RWPE2 (cell line): ENCODE measurements at places on chromosomes 7 and 10.

GRCh38 chr10:95604630-95605029 lies 43.5 kb upstream of the SORBS1 start:
- DNase-seq = no peak

GRCh38 chr10:73920089-73920488 lies 9.2 kb downstream of the PLAU start:
- no peak for DNase-seq

DNA sequence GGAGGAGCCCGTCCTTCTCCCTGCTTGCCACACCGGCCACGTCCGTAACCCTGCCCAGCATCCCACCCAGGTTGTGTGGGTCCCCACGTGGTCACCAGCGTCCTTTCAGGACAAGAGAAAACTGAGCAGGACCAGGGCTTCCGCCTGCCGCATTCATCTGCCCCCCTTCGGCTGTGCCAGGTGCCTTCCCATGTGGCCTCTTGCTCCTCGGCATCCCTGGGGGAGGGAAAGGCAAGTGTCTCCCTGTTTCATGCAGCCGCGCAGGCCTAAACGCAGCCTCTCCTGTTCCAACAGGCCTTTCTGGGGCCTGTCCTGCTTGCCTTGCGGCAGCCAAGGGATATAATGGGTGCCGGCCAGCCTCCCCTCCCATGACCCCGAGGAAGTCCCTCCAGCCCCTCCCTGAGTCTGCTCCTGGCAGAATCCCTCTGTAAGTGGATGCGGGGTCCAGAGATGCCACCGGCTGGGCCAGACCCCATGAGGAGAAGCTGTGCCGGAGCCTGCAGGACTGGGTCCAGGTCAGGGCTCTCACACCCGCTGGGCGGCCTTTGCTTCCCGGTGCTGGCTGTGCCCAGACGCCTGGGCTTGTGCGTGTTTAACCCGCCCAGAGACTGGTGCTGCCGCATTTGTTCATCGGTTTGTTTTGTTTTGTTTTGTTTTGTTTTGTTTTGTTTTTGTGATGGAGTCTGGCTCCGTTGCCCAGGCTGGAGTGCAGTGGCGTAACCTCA lies 23.1 kb downstream of the SHH start:
- DNase-seq = no peak

GRCh38 chr7:4765776-4766490 lies 9.5 kb upstream of the AP5Z1 start:
- no peak for DNase-seq

DNA sequence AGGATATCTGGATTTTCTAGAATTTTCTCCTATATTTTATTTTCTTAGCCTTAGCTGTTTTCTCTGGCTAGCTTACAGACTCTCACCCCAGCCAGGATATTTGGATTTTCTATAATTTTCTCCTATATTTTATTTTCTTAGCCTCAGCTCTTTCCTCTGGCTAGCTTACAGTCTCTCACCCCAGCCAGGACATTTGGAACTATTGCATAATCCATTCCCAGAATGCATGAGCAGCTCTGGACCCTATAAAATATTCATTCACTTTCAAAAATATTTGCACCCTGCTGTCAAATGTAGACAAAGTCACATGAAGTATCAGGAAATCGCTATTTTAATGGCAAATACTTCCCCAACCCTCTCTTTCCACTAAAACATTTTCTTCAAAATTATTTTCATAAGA lies 298.9 kb downstream of the DNAJB6 start:
- no peak for DNase-seq

- peak; percentile 35 for DNase-seq
These were observed 1.2 kb downstream of the EN2 start for GRCh38 chr7:155458878-155459699.

DNA sequence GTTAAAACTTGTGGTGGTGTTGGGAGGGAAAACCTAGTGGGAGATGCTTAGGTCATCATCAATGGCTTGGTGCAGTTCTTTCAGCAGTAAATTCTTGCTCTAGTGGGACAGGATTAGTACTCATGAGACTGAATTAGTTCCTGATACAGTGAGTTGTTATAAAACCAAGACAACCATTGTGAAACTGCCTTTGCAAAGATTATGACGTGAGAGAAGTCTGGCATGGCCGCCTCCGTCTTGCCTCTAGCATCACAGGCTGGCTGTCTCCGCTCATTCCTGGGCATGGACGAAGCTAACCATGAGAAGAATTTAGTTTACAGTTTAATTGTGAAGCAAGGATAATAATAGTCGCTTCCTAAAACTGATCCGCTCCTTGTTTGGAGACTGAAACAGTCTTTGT lies 186.4 kb downstream of the KIF20B start:
- no peak for DNase-seq

DNA sequence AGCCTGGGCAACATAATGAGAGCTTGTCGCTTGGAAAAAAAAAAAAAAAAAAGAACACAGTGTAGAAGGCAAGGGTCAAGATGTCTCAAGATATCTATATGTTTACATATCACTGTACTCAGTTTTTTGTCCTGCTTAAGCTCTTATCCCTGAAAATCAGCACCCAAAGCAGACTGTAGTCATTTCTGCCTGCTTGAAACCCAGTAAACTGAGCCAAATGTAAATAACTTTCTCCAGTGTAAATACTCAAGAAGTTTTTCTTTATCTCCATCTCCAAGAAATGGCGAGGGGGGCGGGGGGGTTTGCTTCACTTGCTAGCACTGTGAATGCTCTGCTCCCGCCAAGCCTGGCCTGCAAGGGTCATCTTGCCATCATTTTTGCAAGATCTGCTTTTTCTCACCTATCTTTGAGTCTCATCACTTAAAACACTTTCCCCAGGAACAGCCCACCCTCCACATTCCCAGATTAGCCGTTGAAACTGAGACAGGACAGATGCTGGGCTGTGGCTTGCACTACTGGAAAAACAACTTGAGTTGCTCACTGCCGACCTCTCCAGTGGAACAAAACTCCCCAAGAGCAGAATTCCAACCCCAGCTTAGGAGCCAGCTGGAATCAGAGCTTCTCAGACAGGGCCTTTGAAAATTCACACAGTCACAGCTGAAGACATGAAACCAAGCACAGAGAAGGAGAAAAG lies 54.6 kb downstream of the AFAP1L2 start:
- no peak for DNase-seq

DNA sequence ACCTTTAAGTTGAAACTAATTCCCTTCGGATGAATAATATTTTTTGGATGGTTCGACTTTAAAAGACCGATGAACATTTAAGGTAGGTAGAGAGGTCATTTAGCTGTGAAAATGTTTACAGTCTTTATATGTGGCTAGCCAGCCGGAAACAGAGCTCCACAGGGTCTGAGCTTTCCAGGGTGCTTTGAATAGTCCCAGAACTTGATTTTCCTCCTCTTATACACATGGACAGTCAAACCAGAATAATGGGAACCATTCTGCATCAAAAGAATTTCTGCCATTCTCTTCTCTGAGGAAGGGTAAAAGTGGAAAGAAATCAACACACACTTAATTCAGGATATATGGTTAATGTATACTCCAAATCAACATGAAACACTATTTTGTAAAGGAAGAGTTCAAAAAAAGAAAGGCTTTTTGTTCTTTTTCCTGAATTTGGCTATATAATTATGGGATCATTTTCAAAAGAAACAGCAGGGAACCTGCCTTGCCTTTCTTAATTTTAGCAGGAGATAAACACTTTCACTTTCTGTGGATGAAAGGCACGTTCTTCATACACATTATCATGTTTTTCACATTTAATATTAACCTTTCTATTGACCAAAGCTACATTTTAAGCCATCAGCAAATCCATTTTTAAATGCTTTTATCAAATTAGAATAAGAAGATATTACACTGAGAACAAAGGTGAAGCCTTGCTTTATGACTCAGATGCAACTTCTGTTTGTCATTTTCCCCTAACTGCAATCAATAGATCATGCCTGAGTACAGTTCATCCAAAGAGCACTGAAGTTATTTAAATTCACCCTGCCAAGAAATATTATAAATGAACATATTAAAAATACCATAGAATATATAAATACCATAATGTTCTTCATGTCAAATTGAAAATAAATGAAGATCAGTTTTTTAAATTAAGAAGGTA lies 307.3 kb downstream of the THSD7A start:
- DNase-seq = no peak

GRCh38 chr10:100141446-100142087 lies 44.3 kb downstream of the ERLIN1 start:
- no peak for DNase-seq

DNA sequence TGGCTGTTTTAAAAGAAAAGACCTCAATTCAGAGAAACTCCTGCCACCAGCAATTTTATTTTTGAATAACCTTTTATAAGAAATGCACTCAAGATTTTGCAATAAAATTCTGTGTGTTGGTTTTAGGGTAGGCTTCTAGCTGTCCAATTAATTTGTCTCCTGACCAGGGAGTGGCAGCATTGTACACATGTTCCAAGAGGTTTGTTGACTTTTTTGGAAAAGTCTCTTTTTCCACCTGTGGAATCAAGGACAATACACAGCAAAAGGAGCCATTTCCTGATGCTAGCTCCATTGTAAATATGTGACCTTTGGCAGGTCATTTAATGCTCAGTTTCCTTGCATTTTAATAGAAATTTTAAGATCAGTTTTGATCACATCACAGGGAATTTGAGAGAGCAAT lies 1.8 kb downstream of the GIMAP5 start:
- no peak for DNase-seq

- no peak for DNase-seq
These were observed 496.6 kb downstream of the INHBA start for GRCh38 chr7:41206267-41206666.

DNA sequence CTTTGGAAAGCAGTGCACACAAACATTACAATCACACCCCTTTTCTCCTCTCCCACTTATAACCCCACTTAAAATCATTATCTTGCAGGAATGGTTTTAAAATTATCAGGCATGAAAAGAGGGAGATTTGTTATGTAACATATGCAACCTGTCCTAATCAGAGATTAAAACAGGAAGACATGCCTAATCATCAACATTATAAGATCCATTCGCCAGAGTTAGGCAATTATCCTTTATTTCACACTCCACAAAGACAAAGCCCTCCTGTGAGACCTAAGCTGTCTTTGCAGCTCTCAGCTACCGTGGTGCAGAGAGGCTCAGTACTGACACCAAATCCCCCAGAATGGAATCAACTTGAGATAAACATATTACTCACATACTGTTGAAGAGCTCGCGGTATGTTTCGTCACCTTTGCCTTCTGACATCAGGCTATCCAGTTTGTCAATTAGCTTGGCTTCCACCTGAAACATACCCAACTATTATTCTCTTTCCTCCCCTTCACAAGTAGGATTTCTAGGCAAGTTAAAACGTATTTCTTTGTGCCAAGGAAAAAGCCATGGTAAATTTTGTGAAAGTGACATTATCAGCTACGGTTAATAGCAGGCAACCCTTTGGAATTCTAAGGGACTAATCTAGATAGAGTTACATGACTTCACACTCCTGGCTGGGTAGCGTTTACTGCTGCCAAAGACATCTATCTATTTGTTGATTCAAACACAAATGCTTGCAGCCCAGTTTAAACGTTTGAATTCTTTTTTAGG lies 226.2 kb upstream of the IMMP2L start:
- DNase-seq = no peak

GRCh38 chr10:32000937-32001336 lies 55.3 kb downstream of the KIF5B start:
- DNase-seq = no peak

GRCh38 chr10:63383141-63383540 lies 82.6 kb downstream of the JMJD1C start:
- no peak for DNase-seq

GRCh38 chr7:14690075-14690474 lies 212.5 kb downstream of the DGKB start:
- no peak for DNase-seq

GRCh38 chr10:94591461-94592205 lies 46.0 kb downstream of the HELLS start:
- DNase-seq = no peak

GRCh38 chr7:134246761-134247160 lies 70.0 kb downstream of the SLC35B4 start:
- no peak for DNase-seq

- DNase-seq = no peak
These were observed 553 bp upstream of the ADD3 start for GRCh38 chr10:110007161-110007700.

GRCh38 chr10:6133331-6134098 lies 44.7 kb downstream of the RBM17 start:
- no peak for DNase-seq

DNA sequence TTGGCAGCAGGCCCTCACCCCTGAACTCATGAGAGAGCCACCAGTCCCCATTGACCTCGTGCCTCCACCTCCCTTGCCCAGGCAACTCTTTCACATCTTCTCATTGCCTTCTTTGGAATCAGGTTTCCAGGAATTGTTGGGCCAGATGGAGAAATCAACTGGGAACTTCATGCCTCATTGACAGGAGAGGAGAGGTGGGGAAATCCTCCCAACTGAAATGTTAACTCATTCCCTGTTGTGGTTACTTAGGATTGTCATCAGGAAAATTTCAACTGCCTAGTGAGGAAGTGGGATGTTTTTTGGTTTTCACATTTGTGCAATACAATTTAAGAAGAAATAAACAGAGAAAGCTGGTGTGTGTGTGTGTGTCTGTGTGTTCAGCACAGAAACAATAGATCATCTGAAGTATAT lies 106.6 kb upstream of the INHBA start:
- DNase-seq = no peak

DNA sequence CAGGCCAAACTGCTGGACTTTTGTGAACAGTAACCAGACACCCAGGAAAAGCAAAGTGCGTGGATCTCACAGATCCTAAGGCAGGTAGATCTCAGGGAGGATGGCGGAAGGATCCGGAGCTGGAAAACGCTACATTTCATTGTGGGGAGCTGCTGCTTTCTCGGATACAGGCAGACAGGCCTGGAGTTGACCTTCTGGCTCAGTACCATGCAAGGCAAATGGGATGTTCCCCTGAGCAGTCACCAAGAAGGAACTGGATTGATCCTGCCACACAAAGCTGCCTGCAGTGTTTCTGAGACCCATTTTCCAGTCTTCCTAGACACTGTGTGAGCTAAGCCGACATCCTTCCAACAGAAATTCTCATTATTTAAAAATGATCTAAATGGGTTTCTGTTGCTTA lies 65.5 kb downstream of the ZRANB1 start:
- DNase-seq = no peak

GRCh38 chr7:6579446-6579845 lies 2.2 kb downstream of the ZDHHC4 start:
- DNase-seq = no peak

- DNase-seq = no peak
These were observed 20.4 kb downstream of the SSMEM1 start for GRCh38 chr7:130227883-130228575.

- DNase-seq = no peak
These were observed 12.1 kb upstream of the TRUB1 start for GRCh38 chr10:114925587-114926586.

DNA sequence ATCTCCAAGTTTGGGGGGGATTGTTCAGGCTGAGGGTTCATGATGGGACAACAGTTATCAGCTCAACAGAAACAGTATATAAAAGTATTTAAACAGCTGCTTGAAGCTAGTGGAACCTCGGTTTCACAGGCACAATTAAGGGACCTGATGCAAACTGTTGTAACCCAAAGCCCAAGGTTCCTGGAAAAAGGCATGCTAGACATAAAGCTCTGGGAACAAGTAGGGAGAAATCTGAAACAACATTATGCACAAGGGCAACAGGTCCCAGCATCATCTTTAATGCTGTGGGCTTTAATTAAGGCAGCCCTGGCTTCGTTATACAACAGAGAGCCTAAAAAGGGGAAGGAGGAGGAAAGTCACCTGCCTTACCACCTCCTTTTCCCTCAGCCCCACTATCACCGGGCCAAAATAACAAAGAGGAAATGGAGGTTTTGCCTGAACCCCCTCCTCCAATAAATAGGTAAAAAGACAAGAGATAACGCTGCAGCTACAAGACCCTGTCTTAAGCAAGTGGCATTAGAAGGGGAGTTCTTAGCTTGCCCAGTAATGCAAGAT lies 83.2 kb upstream of the GPR22 start:
- no peak for DNase-seq

- no peak for DNase-seq
These were observed 51.5 kb downstream of the ANKMY2 start for GRCh38 chr7:16594061-16594460.
